ENCODE measurements at places on chromosomes 7 and 10.
A peak's percentile ranks its signal among the peaks of the same experiment; 100 is the strongest.

DNA sequence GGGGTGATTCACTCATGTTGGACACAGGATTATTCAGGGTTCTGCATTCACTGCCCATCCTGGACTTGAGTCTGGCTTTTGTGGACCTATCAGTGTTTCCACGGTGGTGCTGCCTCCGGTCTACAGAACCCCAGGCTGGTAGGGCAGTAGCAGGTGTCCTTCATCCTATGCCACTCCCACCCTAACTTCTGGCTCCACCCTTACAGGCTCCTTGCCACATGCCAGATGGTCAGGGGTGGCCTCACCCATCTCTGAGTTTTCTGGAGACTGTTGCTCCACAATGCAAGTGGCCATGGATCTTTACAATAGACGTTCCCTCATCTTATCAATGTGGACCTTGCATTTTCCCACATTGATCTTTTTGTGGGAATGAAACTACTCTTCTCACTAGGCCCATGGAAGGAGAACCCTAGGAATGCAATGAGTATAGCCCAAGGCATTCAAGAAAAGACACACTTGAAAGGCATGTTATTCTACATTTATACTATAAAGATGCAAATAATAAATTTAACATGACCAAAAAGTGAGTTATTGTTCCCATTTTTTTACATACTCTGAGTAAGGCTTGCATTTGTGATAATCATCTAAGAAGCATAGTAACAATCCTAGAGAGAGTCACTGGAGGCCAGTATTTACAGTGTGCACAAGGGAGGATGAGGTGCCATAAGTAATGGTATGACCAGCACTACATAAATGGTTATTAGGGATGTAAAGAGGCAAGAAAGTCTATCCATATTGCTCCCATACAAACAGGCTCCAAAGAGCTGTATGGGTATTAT, 57.4 kb upstream of the ADO start:
- DNase-seq: no peak

GRCh38 chr10:50931948-50932431, 46.6 kb upstream of the A1CF start:
- no peak for DNase-seq

- DNase-seq: peak; percentile 10
Measured at GRCh38 chr7:136183981-136184380, 206.8 kb upstream of the MTPN start.

DNA sequence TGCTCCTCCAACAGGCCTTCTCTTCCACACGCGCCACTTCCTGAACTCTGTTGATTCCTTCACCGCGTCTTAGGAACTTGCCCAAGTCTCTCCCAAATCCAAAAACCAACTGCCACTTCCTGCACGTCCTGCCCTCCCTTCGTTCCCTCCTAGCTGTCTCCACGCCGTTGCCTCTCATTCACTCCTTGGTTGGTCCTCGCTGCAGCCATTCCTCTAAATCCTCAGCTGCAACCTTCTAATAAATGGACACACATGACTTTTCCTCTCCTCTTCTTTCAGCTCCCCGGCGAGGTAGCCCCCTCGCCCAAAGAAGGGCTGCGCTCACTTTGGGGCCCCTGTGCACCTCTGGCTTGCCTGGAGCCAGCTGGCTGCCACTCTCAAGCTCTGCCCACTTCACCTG, 110.2 kb downstream of the XRCC2 start:
- no peak for DNase-seq

DNA sequence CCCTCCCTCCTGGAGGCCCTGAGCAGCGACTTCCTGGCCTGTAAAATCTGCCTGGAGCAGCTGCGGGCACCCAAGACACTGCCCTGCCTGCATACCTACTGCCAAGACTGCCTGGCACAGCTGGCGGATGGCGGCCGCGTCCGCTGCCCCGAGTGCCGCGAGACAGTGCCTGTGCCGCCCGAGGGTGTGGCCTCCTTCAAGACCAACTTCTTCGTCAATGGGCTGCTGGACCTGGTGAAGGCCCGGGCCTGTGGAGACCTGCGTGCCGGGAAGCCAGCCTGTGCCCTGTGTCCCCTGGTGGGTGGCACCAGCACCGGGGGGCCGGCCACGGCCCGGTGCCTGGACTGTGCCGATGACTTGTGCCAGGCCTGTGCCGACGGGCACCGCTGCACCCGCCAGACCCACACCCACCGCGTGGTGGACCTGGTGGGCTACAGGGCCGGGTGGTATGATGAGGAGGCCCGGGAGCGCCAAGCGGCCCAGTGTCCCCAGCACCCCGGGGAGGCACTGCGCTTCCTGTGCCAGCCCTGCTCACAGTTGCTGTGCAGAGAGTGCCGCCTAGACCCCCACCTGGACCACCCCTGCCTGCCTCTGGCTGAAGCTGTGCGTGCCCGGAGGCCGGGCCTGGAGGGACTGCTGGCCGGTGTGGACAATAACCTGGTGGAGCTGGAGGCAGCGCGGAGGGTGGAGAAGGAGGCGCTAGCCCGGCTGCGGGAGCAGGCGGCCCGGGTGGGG, 2.2 kb downstream of the TRIM56 start:
- DNase-seq: no peak

- no peak for DNase-seq
Measured at GRCh38 chr7:20157456-20157855, 59.7 kb downstream of the MACC1 start.

GRCh38 chr10:112872728-112873127, 77.3 kb upstream of the TCF7L2 start:
- no peak for DNase-seq

- no peak for DNase-seq
Measured at GRCh38 chr7:128174386-128174785, 66.7 kb upstream of the LEP start.

DNA sequence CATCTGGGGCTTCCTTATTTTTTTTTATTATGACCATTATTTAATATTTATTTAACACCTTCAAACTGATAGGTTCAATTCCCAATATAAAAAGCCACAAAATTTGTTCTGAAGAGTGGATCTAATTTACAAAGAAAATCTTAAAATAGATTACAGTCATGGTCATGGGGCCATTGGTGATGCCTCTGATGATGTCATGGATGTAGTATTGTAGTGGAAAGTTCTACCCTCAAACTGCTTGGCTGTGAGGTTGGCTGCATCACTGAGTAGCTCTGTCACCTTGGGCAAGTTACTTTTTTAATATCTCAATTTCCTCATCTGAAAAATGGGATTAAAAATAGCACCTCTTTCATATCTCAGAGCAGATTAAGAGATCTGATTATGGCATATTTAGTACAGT, 128.5 kb downstream of the DKK1 start:
- no peak for DNase-seq

DNA sequence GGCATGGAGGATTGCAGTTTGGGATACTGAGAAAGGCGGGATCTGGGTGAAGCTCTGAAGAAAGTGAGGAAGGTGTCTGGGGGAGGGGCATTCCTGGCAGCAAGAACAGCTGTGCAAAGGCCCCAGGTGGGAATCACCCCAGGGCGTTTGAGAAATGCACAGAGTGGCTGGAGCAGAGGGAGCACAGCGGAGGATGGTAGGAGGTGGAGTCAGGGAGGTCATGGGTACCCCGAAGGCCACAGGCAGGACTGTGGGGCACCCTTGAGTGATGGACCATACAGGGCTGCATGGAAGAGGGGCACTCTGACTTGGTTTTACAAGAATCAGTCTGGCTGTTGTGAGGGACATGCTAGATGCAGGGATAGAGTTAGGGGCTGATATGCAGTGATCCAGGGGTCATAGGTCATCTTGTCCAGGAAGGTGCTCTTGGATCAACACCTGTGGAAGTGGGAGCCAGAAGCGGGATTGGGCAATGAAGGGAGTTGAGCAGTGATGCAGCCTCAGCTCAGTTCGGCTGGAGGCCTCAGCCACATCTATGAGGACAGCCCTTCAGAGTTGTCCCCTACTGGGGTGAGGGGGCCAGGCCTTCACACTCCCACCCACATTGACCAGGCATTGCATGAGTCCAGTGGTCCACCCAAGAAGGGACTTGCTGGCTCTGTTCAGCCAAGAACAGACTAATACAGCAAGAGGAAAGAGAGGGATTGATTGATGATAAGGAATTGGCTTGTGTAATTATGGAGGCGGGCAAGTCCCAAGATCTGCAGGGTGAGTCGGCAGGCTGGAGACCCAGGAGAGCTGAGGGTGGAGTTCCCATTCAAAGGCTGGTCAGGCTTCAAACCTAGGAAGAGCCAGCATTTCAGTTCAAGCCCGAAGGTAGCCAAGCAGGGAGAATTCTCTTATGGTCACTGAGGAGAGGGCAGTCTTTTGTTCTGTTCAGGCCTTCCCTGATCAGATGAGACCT, 48.7 kb downstream of the TSPAN15 start:
- no peak for DNase-seq

- DNase-seq: no peak
Measured at GRCh38 chr10:72158176-72158575, 57.6 kb upstream of the ANAPC16 start.

DNA sequence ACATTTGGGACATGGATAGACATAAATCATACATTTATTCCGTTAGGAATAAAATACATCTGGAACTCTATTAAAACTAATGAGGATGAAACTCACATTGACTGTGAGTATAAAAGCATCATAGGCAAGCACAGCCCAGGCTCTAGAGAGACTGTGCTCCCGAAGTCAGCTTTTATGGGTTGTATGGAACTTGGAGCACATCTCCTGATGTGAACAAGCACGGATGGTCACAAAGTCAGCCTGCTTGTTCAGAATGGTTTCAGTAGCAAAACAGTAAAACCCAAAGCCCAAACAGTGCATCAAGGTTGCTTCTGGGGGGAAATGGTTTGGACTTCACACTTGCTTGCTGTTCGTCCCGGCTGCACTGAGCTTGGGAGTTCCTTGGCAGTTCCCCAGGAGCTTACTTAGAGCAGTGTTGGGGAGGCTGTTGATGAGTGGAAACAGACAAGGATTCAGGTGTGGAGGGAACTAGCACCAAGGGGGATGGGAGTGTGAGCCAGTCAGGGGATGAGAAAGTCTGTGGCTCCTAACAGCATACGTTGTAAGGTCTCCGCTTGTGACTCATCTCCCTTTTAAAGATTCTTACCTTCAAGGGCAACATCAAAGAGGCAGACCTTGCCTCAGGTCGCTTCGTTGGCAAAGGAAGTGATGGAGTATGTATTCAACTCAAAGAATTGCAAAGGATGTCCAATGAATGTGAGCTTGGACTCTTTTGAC, 19.7 kb upstream of the ITGA8 start:
- DNase-seq: no peak

DNA sequence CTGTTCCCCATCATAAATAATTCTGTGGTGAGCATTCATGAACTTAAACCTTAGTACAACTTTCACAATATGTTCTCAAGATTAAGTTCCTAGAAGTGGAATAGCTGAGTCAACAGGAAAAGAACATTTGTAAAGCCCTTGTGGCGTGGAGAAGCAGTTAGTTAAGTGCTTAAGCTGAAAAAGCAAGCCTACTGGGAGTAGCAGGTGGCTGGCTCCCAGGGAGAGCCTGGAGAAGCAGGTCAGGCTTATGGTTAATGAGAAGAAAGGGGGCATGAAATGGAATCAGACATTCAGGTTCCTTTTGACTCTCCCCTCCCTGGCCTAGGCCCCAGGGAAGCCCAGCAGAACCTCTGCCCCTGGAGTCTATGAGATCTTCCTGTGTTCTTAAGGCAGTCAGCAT, 35.3 kb downstream of the VSTM4 start:
- DNase-seq: no peak

DNA sequence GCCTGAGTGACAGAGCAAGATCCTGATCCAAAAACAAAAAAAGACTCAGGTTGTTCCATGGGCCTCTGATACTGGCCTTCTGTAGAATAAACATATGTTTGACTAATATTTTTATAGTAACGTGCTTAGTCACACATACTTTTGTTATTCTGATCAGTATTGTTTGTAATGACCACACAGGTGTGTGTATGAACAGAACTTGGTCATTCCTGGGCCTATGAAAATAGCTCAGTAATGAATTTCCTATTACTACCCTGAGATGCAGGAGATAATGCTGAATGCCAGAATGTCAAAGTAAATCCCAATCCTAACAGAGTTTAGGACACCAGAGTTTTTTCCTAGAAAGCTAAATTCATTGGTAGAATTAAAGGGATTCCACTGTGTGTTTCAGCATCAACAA, 108.7 kb downstream of the DOCK4 start:
- DNase-seq: no peak

DNA sequence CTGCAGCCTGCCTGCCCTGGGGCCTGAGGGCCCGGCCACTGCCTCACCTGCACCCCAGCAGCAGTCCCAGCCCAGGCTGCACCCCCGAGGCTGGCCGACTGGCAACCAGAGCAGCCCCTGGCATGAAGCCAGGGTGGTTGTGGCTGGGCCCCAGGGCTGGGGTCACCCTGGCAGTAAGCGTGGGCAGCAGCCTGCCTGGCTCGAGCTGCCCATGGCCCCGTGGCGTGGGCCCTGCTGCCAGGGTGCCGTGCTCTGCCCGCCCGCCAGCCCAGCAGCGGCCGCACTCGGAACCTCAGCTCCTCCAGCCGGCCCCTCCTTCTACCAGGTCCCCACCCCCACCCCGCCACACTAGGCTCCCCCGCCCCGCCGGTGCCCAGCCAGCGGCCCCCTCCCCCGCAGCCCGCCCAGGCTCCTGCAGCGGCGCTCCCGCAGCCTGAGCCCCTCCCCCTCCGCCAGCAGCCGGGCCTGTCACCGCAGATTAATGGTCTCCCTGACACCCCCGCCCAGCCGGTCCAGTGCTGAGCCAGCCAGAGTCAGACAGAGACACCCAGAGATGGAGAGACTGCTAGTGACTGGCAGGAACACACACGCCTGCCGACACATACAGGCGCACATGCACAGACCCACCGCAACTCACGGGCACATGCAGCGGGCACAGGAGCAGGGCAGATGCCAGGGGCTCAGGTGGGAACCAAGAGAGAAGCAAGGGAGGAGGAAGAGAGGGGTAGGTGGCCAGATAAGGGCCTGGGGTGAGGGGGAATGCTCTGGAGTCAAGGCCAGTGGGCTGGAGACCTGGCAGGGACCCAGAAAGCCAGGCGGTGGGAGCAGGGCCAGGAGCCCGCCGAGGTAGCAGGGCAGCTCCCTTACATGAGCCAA, 22.4 kb downstream of the KCNH2 start:
- DNase-seq: no peak

DNA sequence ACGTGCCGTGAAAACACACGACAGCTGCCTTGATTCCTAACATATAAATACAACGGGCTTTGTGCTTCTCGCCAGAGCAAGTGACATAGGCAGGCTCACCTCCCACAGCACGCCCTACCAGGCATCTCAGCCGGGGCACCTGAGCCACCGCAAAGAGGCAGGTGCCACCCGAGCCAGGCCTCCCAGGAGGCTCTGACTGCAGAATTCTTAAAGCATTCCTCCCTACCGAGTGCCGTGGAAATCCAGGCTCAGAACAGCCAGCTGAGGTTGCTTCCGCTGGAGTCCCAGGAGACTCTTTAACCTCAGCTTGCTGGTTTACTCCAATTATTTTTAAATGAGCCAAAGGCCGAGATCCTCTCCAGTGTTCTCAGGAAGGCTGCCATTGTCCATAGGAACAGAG, 206.5 kb downstream of the USP6NL start:
- no peak for DNase-seq

- DNase-seq: no peak
Measured at GRCh38 chr7:17408245-17408903, 109.9 kb downstream of the AHR start.

DNA sequence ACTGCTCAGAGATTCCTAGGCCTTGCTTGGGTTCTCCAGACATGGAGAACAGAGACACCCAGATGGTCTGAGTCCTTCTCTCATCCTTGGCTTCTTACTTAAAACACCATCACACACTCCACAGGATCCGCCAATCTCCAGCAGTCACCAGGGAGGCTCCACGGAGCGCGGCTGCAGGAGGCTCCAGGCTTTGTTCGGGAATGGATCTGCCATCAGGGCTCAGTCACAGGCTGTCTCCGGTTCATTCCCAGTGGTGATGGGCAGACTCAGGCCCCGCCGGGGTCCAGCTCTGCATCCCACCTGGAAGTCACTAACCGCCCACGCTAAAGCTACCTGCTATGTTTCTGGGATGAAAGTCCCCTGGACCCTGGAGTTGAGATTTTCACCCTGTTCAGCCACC, 312.9 kb downstream of the TCERG1L start:
- DNase-seq: no peak

- DNase-seq: no peak
Measured at GRCh38 chr7:17988141-17988540, 39.5 kb downstream of the PRPS1L1 start.

Data from T47D (cell line).